ENCODE measurements at places on chromosomes 5 and 9.
A peak's percentile ranks its signal among the peaks of the same experiment; 100 is the strongest.

GRCh38 chr9:8660383-8660782, 860.8 kb upstream of the DMAC1 start:
- peak; percentile 70 for DNase-seq

GRCh38 chr5:33969572-33970452, 14.7 kb downstream of the SLC45A2 start:
- no peak for DNase-seq

DNA sequence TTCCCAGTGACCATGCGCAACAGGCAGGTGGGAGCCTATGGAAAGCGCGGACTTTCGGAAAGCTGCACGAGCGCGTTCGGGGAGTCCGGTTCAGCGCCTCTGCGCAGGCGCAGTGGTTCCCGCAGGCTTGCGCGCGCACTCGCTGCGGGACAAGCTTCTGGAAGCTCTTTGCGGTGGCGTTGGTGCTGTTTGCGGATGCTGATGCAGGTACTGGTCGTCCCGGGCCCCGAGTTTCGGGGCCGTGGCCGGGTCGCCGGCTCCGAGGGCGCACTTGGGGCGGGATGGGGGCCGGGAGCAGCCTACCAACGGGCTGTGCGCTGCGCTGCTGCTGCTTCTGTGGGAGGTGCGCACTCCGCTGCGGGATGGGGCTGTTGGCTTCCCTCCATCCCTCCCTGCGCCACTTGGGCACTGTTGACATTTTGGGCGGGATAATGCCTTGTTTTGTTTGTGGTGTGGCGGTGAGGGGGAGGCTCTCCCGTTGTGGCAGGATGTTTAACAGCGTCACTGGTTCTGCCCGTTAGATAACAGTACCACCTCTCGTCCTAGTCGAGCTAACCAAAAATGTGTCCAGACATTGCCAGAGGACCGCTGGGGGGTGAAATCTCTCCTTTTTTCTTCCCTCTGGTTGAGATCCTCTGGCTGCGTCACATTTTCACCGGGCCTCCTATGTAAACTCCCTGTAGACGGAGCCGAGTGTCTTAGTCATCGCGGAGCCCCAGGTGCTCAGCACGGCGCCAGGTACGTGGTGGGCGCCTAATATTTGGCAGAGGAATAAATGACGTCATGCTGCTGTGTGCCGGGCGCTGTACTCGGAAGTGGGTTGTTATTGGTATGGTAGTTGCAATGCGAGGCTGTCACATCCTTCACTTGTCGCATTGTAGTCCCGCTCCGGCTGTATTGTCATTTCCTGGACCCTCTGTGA, at the start of gene ZNF483:
Gene ZNF483, plus strand, starts transcription at position 124 of the 922 bp plus-strand sequence. CDS start 2,217 bp downstream, outside the sequence.
- peak; percentile 81 for DNase-seq

DNA sequence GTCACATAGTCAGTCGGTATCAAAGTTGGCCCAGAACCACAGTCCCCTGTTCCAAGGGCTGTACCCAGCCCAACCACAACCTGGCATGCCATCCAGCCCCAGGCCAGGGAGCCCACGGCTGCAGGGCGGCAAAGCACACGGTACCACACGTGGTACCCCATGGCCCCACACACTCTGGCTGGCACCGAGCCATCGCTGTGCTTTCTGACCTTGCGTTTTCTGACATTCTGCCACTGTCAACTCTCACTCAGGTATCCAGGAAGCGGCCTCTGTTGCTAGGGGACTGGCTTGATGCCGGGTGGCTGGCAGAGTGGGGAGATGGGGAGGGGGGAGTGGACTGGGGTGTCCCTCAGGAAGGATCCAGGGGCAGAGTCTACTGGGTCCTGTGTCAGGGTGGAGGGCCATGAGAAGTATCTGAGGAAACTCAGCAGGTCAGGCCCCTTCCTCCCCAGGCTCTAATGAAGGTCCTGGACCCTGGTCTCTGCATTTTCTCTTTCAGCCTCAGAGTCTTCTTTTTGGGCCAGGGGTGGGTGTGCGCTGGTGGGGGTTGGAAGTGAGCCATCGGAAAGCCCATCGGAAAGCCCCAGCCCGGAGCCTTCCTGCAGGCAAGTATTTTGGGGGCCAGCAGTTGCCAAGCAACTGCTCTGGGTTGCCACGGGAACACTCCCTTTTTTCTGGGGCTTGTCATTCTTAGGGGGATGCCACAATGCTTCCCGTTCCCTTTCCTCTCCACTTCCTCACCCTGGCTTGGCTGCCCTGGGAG, 21.0 kb upstream of the RALGDS start:
- no peak for DNase-seq

DNA sequence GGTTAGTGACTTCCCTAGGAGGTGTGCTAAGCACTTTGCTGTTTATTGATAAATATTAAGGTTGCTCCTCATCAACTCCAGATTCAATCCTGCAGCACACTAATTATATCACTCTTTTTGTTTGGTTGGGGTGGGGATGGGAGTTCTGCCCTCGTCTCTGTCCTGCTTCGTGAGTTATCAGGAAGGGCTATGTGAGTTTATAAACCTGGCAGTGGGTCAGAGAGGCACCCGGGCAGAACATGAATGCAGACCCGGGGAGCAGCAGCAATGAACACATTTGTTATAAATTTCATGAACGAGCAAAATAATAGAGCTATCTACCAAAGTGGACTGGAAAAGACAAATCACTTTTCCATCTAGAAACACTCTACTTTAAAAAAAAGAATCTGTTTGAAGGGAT, 125.5 kb upstream of the WWC1 start:
- no peak for DNase-seq

GRCh38 chr5:40073927-40074326, 605.8 kb upstream of the PTGER4 start:
- no peak for DNase-seq

GRCh38 chr5:144015961-144016360, 154.5 kb downstream of the YIPF5 start:
- peak; percentile 1 for DNase-seq

GRCh38 chr9:138112791-138113600, 235.4 kb downstream of the CACNA1B start:
- DNase-seq, result no peak

- no peak for DNase-seq
These were observed 24.2 kb downstream of the ANP32B start for GRCh38 chr9:98007251-98007928.

DNA sequence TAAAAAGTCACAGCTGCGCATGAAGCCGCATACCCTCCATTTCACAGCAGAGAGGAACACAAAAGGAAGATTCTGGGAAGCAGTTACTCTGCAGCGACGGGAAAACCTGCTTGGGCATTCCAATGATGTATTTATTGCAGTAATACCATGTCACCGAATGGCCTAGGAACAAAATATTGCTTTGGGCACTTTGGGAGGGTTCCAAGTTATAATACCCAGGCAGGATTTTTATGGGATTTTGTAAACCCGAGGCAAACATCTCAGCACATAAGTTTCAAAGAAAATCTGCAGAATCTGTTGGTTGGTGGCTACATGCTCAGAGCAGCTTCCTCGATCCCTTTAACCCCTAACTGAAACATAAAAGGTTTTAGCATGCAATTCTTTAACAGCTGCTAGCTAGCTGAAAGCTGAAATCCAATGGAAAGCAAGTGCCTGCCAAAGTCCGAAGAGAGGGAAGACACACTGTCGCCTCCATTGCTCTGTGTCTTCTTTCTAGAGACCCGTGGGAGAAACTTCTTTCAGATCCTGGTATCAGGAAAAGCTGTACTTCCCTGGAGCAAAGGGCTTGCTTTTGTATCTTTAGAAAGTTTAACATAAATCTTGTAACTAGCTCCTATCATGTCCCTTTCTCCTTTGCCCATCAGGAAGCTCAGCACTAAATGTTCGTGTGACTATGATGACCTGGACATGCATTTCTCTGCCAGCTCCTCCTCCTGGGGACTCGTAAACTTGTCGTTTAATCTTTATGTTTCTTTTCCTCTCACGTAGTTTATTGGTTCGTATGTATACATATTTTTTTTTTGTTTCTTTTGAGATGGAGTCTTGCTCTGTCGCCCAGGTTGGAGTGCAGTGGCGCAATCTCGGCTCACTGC, 195.0 kb downstream of the MAPKAP1 start:
- no peak for DNase-seq

DNA sequence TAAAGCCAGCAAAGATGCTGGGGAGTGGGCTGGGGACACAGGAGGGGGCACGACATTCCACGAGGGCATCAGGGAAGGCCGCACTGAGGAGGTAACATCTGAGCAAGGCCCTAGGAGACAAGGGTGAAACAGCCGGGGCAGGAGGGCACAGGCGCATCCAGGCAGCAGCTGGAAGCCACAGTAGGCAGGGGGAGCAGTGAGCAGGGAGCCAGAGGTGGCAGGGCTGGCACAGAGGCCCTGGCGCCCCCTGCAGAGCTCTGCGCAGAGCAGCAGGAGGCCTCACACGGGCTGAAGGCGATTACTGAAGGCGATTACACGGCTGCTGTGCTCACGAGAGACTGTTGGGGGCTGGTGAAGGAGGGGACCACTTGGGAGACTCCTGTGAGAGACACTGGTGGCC, 15.4 kb downstream of the LMAN2 start:
- DNase-seq, result no peak

DNA sequence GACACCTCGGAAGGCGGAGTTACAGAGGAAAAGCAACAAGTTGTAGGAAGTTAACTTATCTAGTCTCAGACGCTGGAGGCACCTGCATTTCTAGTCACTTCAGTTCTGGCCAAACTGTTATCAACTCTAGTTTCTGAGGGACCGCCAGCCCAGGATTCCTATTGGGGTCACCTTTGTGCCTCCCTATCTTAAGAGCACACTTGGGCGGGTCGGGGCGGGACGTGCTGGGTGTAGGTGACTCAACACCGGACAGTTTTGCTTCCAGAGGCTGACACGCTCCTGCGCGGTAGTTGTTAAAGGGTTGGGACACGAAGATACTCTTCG, 679 bp upstream of the KDM4C start:
- peak; percentile 35 for DNase-seq

DNA sequence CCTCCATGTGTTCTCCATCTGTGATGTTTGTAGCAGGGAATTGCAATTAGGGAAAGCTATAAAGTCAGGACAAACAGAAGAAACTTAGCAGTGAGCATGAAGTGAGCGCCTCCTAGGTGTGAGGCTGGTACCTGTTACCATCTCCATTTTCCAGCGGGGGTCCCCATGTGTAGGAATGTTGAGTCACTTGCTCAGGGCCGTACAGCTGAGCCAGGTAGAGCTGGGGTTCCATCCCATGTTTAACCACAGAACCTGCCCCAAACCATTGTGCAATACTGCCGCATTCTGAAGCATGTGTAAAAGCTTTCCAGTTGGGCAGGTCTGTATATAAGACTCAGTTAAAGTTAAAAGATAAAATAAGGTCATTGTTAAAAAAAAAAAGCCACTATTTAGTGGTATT, 62.7 kb downstream of the NDFIP1 start:
- no peak for DNase-seq

GRCh38 chr5:5331848-5332247, 90.6 kb upstream of the ICE1 start:
- peak; percentile 75 for DNase-seq

DNA sequence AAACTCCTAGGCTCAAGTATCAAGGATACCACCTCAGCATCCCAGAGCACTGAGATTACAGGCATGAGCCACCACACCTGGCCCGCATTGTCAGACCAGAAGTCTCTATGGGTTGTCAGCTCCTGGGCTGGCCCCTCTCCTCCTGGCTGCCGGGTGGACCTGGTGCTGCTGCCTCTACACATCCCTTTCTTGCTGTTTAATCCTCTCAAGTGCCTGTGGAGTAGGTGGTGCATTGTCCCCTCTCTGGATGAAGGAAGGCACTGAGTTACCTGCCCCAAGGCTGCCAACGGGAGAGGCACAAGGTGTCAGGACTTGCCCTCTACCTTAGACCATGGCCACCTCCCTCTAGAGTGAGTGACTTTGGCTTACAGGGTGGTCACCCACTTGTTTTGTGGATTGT, 37.4 kb downstream of the PHF2 start:
- DNase-seq, result no peak

GRCh38 chr9:92720807-92721535, 43.7 kb downstream of the BICD2 start:
- no peak for DNase-seq

GRCh38 chr5:12095808-12096281, 191.6 kb upstream of the CTNND2 start:
- no peak for DNase-seq

- no peak for DNase-seq
These were observed 385.6 kb downstream of the MLLT3 start for GRCh38 chr9:20236676-20237075.

DNA sequence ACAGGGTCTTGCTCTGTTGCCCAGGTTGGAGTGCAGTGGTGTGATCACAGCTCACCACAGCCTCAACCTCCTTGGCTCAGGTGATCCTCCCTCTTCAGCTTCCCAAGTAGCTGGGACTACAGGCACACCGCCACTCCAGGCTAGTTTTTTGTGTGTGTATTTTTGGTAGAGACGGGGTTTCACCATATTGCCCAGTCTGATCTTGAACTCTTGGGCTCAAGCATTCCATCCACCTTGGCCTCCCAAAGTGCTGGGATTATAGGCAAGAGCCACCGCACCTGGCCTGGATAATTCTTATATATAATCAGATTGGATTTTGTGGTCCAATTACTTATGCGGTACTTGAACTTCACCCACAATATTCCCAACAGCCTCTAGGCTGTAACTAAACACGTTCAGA, 19.8 kb downstream of the CCDC69 start:
- DNase-seq, result no peak

GRCh38 chr9:116100711-116101121, 52.9 kb upstream of the PAPPA start:
- no peak for DNase-seq

GRCh38 chr9:125663127-125663526, 43.9 kb downstream of the MAPKAP1 start:
- no peak for DNase-seq

GRCh38 chr9:104078596-104078995, 15.5 kb upstream of the SMC2 start:
- no peak for DNase-seq

GRCh38 chr9:84667571-84668195, 1.8 kb upstream of the NTRK2 start:
- no peak for DNase-seq

DNA sequence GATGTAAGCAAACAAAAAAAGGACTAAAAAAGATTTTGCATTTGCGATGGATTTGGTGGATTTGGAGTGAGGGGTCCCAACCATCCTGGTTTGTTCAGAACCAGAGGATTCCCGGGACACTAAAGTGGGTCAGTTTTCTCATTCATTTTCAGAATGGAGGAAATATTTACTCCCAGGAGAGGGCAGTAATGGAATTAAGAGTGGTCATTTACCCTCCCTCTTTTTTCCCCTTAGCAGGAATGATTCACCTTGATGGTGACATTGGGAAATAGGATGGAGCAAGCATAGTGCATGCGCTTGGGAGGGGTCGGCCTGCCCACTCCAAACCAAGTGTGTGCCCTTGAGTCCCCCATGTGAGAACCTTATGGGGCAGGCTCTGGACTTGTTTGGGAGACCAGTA, 164.2 kb upstream of the PUM3 start:
- no peak for DNase-seq

DNA sequence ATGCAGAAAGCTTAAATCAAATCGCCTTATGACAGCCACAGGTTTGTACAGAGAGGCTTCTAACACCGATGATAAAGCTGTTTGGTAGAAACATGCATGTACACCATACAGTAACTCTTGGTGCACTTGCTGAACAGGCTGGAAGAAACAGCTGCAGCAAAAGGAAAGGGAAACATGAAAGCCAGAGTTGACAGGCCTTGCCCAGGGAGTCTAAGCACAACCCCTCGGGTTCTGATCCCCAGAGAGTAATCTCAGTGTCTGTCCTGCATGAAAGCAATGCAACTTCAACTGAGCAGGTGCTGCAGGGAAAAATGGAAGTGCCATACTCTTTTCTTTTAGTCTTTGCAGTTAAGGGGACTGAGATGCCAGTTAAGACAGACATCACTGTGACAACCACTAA, 419.9 kb downstream of the BNC2 start:
- no peak for DNase-seq

Measured in DMS79 (cell line).